ENCODE measurements at places on chromosomes 4 and X.
A peak's percentile ranks its signal among the peaks of the same experiment; 100 is the strongest.

- DNase-seq = no peak
These were observed 101.2 kb upstream of the DUSP21 start for GRCh38 chrX:44742480-44743155.

DNA sequence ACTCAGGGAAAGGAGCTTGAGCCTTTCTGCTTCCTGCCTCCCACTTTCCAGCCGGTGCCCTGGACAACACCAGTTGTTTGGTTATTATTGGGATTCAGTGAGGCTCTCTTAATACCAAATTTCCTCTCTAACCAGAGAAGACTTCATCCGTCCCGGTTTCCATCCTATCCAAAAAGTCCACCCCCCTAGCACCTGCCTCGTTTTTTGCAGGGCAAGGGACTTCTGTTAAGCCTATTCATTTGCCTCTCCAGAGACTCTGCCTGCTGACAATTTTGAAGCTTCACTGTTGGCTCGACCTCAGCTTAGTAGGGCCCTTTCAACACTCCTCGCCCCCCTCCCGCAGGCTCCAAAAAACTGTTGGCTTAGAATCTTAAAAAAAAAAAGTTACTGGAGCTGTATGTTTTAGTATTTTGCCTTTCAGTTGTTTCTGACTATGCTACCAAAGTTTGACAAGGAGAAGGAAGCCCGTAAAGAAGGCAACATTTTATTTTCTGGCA lies 779 bp upstream of the PRSS12 start:
- no peak for DNase-seq

- no peak for DNase-seq
These were observed 9.5 kb downstream of the CTPS2 start for GRCh38 chrX:16702700-16703599.

GRCh38 chrX:124338733-124339514 lies 6.5 kb downstream of the TEX13D start:
- no peak for DNase-seq

GRCh38 chr4:150717952-150718351 lies 136.0 kb downstream of the MAB21L2 start:
- DNase-seq = no peak

DNA sequence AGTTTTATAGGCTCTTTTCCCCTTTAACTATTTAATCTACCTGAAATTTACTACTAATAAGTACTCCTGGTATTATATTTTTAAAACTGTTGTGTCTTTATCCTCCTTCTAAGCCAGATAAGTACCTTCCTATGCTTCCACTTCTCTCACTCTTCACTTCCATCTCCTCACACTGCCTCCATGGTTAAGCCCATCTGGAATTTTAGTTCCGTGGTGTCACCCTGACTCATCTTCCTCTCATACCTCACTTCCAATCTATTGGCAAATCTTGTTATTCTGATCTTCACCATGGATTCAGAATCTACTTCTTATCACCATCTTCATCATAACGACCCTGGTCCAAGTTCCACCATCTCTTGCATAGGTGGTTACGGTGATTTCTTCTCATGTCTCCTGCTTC lies 32.7 kb upstream of the DAPP1 start:
- DNase-seq = no peak

DNA sequence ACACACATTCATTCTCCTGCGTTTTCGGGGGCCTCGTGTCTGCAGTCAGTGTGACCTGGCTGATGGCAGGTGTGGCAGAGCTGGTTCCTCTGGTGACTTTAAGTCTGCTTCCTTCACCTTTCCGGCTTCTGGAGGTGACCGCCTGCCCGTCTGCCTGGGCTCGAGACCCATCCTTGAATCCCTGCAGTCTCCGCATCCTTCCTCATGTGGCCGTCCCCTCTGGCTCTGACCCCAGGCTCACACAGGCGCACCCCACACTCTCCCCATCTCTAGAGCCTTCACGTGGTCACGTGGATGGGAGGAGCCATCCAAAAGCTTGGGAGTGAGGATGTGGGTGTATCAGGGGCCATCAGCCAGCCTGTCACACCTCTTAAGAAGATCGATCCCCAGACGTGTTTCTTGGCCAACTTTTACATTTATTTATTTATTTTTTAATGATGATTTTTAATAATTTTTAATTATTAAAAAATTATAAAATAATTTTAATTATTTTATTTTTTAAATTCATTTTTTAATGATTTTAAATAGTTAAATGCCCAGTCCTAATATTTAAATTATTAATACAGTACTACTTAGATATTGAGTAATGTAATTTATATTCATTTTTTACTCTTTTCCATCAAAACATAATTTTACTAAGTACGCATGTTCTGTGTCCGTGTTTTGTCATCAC lies 20.9 kb downstream of the RGS12 start:
- DNase-seq = no peak

DNA sequence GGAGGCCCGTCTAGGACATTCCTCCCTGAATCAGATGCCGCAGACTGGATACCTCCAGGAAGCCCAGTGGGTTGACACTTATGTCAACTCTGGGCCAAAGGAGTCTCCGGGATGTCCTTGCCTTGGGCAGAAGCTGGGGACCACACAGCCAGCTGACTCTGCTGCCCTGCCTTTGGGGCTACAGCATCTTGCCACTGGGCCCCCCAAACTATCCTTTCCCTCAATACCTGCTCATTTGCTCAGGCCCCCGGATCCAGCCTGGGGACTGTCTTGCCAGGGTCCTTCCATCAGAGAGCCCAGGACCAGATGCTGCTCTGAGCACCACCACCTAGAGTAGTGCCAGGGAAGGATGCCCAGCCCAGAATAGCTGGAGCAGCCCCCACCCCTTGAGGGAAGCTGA lies 19.0 kb downstream of the RAB33A start:
- DNase-seq = no peak

DNA sequence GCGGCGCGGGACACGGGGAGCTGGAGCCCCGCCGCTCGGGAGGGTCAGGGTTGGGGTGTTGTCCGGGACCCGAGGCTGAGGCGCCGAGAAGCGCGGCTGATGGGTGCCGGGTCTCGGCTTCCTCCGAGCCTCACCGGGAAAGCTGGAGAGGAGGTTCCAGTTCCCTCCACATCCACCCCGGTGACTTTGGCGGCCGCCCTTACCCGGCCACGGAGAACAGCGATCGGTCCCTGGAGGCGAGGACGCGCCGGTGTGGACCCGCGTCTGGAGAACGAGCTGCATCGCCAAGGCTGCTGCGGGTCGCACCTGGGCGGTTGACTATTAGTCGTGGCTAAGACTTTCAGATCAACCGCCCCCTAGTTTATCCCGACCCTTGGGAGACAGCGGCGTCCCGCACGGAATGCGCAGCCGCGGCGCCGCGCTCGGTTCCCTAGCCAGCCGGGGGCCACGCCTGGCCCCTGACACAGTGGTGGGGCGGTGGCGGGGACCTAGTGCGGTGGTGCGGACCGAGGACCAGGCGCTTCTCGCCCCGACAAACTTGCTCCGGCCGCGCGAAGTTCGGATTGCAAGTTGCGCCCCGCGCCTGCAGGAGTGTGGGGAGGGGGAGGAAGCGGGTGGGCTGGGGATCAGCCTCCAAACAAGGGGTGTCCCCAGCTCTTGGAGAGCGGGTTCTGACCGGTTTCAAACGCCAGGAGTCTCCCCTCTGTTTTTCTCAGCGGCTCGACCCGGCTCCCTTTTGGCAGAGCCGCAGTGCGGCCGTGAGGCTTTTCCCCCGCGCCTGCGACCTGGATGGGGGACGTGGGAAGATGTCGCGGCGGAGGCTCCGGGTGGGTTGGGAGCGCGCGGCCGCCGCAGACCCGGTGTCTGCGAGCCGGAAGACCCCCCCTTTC lies 568 bp downstream of the FHDC1 start:
- DNase-seq = peak; percentile 43

- peak; percentile 8 for DNase-seq
These were observed 177.8 kb upstream of the ATP6AP2 start for GRCh38 chrX:40402831-40403533.

GRCh38 chr4:187212446-187213080 lies 488.9 kb upstream of the FAT1 start:
- DNase-seq = no peak

- DNase-seq = no peak
These were observed 360.2 kb downstream of the ZIC3 start for GRCh38 chrX:137926090-137926489.

DNA sequence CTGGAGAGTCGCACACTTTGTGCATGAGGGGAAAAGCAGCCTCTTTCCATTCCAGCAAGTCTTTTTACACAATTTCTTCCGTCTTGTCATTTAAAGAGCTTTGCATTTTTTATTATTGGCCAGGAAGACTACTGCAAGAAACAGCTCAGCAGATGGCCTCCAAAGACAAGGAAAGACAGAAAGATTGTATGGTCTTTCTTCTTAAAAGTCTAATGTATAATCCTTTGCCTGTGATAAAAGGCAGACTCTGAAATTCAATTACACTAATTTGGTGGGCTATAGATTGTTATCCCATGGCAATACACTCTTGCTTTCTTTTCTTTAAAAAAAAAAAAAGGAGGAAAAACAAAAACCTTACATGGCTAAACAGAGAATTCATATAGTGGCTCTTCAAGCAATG lies 5.9 kb downstream of the CAPN6 start:
- no peak for DNase-seq

GRCh38 chrX:20418379-20419150 lies 151.9 kb upstream of the RPS6KA3 start:
- DNase-seq = peak; percentile 13

- DNase-seq = peak; percentile 9
These were observed at the start of gene IGFBP7 for GRCh38 chr4:57109847-57110639. Gene IGFBP7, minus strand, starts transcription at chr4:57110385. Its CDS starts 34 bp downstream, at chr4:57110351.

DNA sequence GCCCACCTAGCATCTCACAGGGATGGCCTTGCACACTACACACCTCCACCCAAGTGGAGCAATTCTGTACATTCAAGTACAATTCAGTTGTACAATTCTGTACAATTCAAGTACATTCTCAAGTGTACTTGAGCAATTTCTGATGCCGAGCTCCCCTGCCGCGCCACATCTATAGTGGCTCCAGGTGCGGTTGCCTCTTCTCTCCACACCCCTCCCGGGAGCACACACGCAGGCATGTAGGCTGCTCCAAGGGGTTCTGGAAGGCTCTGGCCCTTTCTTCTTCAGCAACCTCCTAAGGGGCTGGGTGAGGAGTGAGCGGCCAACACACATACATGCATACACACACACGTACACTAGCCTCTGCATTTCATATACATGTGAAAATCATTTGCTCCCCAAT lies 18.9 kb upstream of the DUSP9 start:
- no peak for DNase-seq

DNA sequence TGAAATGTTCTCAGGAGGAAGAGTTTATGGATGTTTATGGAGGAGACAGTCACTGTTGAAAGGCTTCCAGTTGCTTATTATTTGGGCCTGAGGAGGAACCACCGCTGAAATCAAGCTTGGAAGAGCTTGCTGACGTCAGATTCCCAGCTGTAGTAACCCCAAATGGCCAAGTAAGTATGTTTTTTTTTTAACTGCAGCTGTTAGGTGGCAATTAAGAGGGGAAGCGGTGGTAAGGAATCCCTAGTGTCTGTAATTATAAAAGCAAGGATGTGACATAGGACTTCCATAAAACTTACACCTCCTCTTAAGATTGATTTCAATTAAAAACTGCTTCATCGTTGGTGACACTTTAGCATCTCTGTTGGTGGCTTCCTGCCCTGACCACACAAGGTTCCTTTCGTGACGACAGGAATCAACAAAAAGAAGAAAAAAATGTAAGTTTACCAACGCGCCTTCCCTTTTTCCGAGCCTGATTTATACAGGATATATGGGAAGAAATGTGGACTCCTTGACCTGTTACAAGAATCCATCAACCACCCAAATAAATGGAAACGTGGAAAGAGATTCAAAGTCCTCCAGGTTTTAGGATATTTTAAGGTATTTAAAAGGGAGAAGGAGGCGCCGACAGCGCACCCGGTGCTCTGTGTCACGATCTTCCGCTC lies 884 bp downstream of the RELL1 start:
- DNase-seq = peak; percentile 40

GRCh38 chr4:20251796-20252655 lies at the start of gene SLIT2:
Gene SLIT2, plus strand, starts transcription at chr4:20251905. Its CDS starts 1,911 bp downstream, at chr4:20253816.
- DNase-seq = peak; percentile 46

- DNase-seq = no peak
These were observed 1269.5 kb downstream of the RAPGEF2 start for GRCh38 chr4:160372390-160372789.

GRCh38 chrX:54920610-54921426 lies at the start of gene TRO:
Gene TRO, plus strand, starts transcription at chrX:54920824. Its CDS starts 1,423 bp downstream, at chrX:54922247.
- peak; percentile 6 for DNase-seq

DNA sequence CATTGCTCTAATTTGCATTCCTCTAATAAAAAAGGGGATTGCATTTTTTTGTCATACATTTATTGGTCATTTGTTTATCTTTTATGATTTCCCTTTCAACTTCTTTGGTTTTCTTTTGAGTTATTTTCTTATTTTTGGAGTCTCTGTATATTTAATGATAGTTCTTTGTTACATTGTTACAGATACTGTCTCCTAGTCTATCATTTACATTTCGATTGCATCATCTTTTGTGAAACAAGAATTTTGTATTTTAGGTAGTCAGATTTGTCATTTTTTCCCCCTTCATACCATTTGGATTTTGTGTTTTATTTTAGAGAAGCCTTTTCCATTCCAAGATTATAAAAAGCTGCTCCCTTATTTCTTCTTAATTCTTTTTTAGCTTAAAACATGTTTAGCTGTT lies 37.1 kb downstream of the SNX25 start:
- no peak for DNase-seq

DNA sequence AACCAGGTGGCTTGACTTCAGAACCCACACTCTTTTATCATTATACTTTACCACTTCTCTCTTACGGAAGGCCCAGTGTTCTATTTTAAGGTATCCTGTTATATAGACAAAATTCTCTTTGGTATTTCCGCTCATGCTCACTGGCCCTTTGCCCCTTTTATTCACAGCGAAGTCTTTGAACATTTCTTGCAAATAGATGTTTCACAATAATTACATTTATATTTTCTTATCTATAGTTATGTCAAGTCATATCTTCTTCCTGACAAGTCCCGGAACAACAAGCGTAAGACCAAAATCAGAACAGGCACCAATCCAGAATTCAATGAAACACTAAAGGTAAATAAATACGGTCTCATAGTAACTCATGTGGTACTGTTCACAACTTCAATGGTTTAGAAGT lies 102.0 kb downstream of the SYTL5 start:
- DNase-seq = no peak

DNA sequence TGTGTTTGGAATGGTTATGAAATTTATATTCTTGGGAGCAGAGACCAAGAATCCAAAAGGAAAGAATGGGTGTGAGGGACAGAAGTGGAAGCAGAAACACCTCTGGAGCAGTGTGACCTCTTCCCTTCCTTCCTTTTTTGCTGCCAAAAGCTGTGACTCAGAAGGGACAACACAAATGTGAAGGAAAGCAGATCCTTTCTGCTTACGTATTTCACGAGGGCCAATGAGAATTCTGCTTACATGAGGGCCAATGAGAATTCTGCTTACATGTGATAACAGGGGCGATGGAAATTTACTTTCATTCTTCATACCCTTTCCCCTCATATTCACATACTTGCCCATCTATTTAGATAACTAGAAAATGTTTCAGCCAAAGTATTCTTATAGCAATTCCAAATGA lies 404.6 kb downstream of the PRDM5 start:
- no peak for DNase-seq

GRCh38 chr4:88792268-88792781 lies 94.7 kb upstream of the NAP1L5 start:
- no peak for DNase-seq

DNA sequence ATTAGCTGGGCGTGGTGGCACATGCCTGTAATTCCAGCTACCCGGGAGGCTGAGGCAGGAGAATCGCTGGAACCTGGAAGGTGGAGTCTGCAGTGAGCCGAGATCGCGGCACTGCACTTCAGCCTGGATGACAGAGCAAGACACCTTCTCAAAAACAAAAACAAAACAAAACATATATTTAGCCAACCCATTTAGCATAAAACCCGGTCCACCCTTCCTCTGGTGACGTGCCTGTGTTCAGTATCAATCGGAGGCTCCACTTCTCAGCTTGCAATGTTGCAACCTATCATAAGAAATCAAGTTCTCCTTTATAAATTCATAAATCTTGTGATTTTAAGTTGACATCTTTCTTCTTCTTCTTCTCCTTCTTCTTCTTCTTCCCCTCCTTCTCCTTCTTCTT lies 73.9 kb downstream of the SLC34A2 start:
- no peak for DNase-seq
